Left ventricle myocardium inferior (tissue), 1 donor: ENCODE measurements at places on chromosomes 5 and 9. TPM values are rescaled to one million over a fixed set of nuclear protein-coding genes. Genes with fewer than 3 reads are reported as not detected.
A peak's percentile ranks its signal among the peaks of the same experiment; 100 is the strongest.

The KIAA0825 gene
- total RNA-seq, result 2.2 TPM

The F2RL2 gene
- 0.22 TPM for total RNA-seq

The PAM gene
- 1,051 TPM for total RNA-seq

The CDH9 gene
- total RNA-seq, result not detected

The ENTPD2 gene
- 1.5 TPM for total RNA-seq

The CDH6 gene
- 2.8 TPM for total RNA-seq

The TMEFF1 gene
- not detected for total RNA-seq

The SUSD1 gene
- total RNA-seq, result 5.1 TPM

- no peak for DNase-seq
These were observed 48.2 kb upstream of the TBC1D2 start for GRCh38 chr9:98303633-98304125.

GRCh38 chr5:43649256-43649655 lies 46.3 kb downstream of the NNT start:
- DNase-seq, result no peak

- no peak for DNase-seq
These were observed 88.7 kb downstream of the GPBP1 start for GRCh38 chr5:57262541-57262940.

- no peak for DNase-seq
These were observed 762.1 kb upstream of the TYRP1 start for GRCh38 chr9:11931109-11931508.

GRCh38 chr5:149887622-149888183 lies 56.9 kb downstream of the PDE6A start:
- DNase-seq, result no peak

- no peak for DNase-seq
These were observed 18.8 kb downstream of the COL5A1 start for GRCh38 chr9:134660407-134660806.

GRCh38 chr9:97501177-97501971 lies at the start of gene TMOD1:
TSS of gene TMOD1 (plus strand) at chr9:97501666. CDS start at chr9:97524189, 22,523 bp downstream.
- DNase-seq, result peak; percentile 82

DNA sequence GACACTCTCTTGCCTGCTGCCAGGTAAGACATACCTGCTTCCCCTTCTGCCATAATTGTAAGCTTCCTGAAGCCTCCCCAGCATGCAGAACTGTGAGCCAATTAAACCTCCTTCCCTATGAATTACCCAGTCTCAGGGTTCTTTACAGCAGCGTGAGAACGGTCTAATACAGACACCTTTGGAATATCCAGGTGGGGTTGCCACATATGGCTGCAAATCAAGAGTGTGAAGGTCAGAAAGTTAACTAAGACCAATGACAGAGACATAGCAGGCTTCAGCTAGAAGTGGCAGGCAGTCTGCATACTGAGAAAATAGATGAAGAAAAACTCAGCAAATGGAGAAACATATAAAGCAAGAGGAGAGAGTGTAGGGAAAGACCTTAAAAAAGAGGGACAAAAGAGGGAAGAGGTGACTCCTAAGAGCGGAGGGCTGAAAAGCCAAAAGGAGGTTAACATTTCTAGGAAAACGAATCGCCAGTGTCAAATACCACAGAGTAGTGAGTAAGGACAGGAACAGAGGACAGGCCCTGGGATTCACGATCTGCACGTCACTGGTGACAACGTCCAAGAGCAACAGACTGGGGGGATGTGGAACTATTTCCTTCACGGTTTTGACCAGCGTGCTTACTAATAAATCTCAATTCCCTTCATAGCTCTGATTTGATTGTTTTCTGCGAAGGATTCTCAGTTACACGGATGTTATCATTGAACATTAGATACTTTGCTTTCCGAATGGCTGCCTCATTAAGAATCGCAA lies 1.7 kb upstream of the ACO1 start:
- no peak for DNase-seq

DNA sequence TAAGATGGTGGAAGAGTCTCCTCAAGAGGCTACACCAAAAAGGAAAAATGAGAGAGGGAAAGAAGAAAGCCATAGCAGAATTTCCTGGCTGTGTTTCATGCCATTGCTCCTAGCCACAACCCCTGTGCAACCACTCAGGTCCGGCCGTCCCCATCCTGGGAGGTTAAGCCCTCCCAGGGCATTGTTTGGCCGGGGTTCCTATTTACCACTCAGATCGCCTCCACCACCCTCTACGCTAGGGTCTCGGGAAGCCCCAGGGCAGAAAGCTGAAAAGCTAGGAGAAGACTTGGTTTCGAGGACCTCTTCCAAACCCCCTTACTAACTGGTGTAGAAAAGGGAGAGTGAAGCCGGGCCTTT lies 715 bp downstream of the RC3H2 start:
- no peak for DNase-seq

DNA sequence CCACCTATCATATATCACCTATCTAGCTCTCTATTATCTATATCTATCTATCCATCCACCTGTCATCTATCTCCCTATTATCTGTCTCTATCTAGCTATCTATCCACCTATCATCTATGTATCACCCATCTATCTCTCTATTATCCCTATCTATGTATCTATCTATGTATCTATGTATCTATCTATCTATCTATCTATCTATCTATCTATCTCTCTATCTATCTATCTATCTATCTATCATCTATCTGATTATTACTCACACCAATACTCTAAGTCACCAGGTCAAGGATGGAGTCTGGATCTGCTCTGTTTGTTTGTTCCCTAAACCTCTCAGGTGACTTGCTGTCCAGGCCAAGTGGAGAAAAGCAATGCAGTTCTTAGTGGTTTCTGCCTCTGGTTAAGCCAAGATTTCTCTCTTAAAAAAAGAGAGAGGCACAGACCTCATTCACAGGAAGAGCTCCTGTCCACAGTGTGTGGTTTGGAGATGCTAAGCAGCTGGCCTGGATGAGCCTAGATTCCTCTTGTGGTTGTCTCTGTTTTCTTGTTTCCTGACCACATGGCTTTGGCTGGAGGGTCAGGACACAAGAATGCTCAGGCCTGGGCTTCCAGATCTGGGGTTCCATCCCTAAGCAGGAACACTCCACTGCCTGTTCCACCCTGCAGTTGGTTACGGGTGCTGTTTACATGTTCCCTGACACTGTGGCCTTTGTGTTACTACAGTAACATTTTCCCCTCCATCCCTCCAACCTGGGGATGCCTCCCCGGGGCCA lies 133.4 kb downstream of the PHF2 start:
- no peak for DNase-seq

- DNase-seq, result no peak
These were observed 1.3 kb downstream of the LRRC26 start for GRCh38 chr9:137168573-137168903.

GRCh38 chr9:27460226-27461023 lies 63.7 kb upstream of the IFNK start:
- no peak for DNase-seq

GRCh38 chr5:139210585-139210984 lies 12.4 kb upstream of the SIL1 start:
- no peak for DNase-seq

- DNase-seq, result no peak
These were observed 171.0 kb downstream of the DAB2IP start for GRCh38 chr9:121822093-121823085.

DNA sequence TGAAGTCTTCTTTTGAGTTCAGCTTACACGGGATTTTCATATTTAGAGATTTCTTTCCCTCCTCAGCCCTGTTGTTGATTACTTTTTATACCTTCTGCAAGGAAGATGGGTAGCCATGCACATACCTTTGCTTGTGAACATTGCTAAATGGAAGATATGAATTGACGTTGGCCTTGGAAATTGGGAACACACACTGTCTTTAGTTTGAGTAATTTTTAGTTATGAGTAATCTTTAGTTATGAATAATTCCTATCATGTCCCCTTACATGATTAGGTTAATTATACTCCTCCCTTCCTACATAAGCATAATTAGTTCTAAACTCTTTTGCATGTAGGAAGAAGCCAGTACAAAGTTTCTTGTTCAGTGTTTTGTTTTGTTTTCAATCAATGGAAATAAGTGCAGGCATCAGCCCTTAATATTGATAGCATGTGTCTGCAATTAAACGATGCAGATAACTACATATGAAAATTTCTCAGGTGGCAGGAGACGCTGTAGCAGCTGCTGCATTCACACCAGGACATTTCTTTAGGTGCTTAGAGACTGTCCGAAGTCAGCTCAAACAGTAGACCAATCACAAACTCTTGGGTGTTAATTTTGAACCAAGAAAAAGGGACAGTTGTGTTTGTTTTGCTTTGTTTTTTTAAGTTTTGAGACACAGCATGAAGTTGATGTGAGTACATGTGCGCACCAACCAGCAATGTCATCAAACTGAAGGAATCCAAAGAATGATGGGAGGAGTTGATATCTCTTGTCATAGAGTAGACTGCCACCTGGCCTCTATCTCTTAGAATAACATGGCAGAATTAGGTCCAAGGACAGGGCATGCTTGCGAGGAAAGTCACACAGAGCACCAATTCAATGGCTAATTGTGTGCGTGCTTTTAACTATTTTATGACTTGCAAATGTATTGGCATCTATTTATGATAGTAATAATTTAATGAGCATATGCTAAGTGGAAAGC lies 51.4 kb downstream of the SMARCA2 start:
- DNase-seq, result no peak

DNA sequence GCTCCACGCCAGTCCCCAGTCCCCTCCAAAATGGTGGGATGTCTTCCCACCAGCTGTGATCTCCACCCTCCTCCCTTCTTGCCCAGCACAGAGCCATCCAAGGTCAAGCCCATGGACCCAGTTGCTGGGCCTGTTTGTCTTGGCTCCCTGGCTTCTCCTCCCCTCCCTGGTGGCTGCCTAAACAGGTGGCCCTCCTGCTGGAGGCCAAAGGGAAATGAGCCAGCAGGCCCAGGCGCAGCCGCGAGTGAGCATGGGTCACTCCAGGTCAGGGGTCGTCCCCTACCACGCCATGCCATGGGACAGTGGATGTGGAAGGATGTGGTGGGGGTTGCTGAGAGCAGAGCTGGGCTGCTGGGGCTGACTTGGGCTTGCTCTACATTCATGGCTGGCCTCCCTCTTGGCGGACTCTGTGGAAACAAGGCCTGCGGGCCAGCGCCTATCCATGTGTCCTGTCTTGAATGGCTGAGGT lies 33.6 kb downstream of the COL15A1 start:
- DNase-seq, result peak; percentile 76

- DNase-seq, result peak; percentile 45
These were observed 191.5 kb downstream of the ERCC6L2 start for GRCh38 chr9:96067004-96067403.

DNA sequence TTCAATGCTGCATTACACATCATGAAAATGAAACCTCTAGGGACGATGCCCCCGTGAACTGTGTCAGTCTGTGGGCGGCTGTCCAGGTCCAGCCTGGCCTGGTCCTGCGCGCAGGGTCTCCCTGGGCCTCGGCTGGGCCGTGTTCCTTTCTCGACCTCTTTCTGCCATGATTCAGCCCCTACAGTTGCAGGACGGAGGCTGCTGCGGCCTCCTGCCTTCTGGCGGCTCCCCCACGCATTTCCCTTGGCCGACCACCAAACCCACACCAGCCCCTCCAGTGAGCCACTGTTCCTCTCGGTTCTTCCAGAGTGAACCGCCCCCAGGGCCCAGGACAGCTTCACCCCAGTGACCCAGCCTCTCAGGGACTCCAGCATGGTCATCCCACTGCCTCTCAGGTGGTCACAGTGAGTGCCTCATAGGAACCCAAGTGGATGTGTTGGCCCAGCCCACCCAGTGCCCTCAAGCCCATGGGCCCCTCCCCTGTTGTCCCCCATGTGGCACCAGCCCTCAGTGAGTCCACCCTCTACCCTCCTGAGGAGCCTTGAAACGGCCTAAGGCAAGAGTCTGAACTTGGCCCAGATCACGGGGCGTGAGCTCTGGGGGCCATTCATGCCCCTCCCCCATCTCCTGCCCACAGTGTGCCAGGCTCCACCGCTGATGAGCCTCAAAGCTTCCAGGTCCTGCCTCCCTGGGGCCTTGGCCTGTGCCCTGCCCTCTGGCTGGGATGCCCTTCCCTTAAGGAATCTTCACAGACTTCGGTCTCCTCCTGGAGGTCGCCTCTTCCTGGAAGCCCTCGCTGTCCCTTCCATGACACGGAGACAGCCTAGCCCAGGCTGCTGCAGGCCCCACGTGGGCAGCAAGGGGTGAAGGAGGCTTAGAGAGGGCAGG lies 10.0 kb upstream of the CLIC3 start:
- DNase-seq, result no peak

DNA sequence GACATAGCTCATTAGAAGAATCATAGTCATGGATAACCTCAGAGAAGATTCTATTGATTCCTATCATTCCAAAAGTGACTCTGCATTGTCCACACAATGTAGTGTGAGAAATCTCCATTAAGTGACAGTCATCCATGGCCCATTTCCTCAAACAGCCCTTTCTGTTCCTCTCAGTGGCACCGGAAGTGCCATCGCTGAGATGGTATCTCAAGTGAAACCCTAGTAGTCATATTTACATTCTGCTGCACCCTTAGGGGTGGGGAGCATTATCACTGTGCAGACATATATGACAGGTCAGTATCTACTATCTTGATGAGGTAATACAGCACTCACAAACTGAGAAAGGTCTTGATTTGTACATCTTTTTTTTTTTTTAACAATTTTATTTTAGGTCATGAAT lies 55.4 kb upstream of the MIER3 start:
- DNase-seq, result no peak

GRCh38 chr9:110650991-110651411 lies 17.6 kb upstream of the MUSK start:
- DNase-seq, result no peak

DNA sequence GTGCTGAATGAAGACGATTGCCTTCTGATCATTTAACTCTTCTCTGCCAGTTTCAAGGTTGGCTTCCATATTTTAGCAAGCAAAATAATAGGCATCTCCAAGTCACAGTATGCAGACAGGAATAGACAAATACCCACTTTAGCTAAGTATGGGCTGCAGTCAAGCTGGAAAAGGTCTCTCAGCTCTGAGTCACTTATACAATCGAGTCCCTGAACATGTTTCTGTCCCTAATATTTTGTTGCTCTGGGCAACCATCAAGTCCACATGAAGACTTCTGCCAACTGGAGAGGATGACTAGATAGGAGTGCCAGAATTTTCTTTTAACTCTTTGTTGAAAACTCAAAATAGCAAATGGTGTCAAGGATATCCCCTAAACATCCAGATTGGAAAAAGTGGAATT lies 575.3 kb downstream of the RAB3C start:
- no peak for DNase-seq

- no peak for DNase-seq
These were observed 56.1 kb downstream of the TTLL11 start for GRCh38 chr9:122036988-122037387.

DNA sequence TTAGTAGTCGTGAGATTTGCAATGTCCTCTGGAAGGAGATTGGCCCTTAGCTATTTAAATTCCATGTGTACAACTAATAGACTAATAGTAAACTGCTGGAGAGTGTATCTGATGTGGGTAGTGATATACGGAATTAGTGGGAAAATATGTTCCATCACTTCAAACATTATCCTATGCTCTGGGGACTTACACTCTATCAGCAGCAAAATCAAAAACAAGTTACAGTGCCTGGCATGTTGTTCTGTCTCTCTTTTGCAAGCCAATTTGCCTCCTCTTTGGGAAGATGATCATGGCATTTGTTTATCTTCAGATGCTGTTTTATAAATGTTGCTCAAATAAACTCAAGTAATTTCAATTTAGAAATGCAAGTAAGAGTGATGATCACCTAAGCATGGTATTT lies 311.9 kb upstream of the ACO1 start:
- no peak for DNase-seq

- DNase-seq, result no peak
These were observed 61.1 kb upstream of the FAM169A start for GRCh38 chr5:74927336-74927735.
